ENCODE measurements at places on chromosomes 3 and 15. TPM values are rescaled to one million over a fixed set of nuclear protein-coding genes. Genes with fewer than 3 reads are reported as not detected.

DNA sequence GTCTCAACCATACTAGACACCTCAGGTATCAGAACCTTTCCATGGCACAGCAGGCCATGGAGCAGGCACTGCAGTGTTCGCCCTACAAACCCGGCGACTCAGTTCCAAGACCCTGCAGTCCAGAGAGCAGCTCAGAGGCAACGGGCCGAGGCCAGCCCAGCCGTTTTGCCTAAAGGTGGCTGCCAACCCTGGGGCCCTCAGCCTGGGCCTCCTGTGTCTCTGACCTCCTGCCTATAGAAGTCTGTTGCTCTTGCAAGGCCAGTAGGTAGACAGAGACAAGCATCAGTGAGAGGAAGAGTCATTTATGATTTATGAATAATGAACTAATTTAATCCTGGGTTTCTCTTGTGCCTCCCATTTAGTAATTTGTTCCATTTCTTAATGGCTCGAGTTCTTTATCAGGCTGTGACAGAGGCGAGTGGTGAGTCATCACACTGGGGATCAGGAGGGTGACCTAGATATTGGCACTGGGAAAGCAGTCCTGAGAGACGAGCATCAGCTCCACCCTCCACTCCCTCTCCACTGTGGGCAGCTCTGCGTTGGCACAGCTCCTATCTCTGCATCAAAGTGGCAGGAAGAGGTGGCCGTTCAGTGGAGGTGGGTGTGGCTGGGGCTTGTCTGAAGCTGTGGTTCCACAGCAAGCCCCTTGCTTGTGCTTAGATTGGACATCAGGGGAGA, 79.8 kb downstream of the ABHD5 start:
- DNase-seq: no peak

DNA sequence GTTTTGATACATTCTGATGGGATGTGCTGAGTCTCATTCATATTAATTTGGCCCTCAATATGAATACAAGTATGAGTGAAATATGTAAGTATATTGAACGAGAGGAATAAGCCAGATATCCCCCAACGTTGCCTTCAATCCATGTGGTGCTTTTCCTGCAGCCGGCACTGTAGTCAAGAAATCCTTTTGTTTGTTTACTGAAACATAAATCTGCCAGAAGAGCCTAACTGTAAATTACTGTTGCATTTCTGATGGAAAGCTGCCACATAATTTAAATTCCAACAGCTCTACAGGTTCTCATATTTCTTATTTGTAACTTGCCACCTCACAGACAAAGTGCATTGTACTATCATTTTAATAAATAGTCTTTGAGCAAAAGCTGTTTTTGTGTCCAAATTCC, 314.0 kb downstream of the KBTBD8 start:
- no peak for DNase-seq

Gene CDHR4
- total RNA-seq: not detected

- no peak for DNase-seq
These were observed 17.6 kb upstream of the UBA7 start for GRCh38 chr3:49831341-49831740.

Gene GOLGA6B
- not detected for total RNA-seq

DNA sequence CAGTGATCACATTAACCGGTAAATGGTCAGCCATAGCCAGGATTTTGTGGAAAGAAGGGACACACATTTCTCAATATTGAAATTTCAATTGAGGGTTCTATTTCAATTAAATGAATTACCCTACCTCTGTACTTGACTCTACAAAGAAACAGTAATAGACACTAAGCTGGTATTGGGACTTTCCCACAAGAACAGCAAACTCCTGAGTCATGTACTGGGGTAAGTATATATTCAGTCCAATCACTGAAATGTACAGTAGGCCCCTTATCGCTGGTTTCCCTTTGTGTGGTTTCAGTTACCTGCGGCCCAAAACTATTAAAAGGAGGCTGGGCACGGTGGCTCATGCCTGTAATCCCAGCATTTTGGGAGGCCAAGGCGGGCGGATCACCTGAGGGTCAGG, 17.6 kb downstream of the ASB14 start:
- no peak for DNase-seq

Gene LHFPL4
- not detected for total RNA-seq

- DNase-seq: no peak
These were observed 2.4 kb downstream of the SIAH2 start for GRCh38 chr3:150760431-150761200.

Gene GNAT1
- total RNA-seq: not detected

DNA sequence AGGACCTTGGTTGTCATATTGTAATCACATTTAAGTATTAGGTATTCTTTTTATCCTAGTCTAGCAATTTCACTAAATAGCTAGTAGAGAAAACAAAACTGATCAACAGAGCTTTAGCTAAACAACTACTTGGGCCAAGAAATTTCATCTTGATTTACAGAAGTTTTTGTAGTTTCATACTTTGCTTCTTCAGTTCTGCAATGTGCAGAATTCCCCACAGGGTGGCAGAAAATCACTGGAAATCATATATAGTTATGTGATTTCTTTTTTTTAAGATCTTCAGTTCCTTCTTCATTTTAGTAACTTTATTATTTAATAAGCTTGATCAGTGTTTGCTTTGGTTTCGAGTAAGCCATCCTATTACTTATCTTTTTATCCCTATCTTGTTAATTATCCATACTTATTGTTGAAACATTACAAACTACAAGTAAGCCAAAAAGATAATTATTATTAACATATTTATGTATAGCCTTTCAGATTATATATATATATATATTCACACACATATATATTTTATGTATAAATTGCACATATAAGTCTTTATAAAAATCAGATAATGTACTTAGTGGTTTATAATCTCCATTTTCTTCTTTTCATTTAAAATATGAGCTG, 2.2 kb upstream of the BNIP2 start:
- DNase-seq: no peak

DNA sequence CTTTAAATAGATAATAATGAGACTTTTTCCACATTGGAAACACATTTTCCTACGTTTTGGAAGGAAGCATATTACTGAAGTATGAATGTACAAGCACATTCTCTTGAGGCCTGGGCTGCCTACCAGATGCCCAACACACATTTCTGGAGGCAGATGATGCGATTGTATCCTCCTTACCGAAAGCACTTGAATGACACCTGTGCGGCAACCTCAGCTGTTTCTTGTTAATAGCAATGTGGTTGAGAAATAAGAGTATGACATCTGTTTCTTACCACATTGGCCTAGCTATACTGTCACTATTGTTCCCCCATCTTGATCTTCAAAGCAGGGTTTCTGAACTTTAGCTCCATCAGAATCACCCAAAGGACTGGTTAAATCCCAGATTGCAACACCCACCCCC, 84.8 kb downstream of the ARPP21 start:
- DNase-seq: no peak

DNA sequence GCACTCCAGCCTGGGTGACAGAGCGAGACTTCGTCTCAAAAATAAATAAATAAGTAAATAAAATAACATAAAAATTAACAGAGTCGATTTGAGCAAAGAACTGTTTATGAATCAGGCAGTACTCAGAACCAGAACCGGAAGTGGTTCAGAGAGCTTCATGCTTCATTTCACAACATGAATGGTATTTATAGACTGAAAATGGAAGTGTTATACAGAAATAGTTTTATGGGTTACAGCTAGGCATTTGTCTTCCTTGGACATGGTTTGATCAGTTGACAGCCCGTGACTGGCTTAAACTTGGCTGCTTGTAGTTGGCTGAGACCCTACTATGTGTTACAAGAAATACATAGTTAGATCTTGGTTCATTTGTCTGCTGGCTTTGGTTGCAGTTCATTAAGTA, 216.0 kb upstream of the MCTP2 start:
- DNase-seq: no peak

DNA sequence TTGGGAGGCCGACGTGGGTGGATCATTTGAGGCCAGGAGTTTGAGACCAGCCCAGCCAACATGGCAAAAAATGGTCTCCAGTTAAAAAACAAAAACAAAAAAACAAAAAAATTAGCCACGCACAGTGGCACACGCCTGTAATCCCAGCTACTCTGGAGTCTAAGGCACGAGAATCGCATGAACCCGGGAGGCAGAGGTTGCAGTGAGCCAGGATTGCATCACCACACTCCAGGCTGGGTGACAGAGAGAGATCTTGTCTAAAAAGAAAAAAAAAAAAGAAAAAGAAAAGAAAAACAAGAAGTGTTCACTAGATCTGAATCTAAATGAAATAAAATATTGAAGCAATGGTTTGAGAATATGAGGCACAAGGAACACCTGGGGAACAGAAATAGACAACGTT, 36.7 kb downstream of the SLC9A9 start:
- no peak for DNase-seq

- no peak for DNase-seq
These were observed 107.2 kb upstream of the RASGRP1 start for GRCh38 chr15:38671675-38672254.

DNA sequence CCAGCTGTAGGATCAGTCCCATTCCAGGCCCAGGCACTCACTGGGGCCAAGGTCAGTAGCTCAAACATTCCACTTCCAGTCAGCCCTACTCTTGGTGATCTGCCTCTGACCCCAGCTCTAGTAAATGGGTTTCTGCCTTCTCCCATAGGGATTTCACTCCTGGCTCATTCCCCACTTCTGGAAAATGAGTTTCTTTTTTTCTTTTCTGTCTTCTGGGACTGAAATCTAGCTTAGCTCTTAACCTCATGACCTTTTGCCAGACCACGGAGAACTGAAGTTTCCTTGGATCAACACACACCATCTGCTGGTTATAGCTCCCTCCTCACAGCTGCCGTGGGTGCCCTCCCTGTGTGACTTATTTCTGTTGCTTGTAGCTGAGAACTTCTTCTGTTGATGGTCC, 21.3 kb downstream of the MME start:
- no peak for DNase-seq

DNA sequence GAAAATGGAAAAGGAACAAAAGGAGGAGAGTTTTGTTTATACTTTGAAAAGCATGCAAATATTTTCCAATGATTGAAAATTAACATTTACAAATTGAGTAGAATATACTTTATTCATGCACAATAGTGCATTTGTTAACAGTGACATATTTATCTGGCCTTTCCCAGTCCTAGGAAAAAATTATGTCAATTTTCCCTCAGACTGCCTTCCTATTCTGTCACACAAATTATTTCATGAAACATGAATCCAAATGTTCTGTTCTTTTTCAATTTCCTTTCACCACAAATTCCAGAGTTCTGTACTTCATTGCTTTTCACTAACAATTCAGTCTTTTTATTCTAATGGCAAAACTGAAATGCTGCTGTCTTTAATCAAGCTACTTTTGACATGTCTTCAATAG, 945.1 kb downstream of the ROBO1 start:
- DNase-seq: no peak

DNA sequence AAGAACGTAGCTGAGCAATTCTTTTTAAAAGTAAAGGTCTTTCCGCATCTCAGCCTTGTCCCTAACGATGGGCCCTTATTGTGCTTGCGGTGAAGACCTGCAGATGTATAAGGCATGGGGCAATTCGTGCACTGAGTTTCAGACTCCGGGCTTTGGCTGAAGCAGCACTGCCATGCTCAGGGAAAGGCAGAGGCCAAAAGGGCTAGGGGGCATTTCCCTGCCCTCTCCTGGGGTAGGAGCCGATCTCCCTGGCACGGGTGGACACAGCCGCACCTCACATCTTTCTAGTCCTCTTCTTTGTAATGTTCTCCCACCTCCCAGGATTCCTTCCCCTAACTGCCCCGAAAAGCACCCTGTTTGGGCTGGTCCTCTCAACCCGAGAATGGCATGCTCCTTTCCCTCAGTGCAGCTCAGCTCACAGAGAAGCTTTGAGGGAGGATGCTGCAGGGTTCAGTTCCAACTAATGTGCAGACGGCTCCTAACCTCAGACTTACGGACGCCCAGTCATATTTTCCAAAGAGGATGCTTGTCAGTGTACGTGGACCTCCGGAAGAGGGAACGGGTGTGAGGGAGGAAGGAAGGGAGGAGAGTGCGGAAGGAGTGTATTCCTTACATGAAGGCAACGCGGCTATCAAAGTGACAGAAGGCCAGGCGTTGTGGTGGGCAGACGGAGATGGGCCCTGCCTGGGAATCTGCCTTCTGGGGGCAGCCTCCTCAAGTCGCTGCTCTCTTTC, 61.2 kb downstream of the SYNM start:
- DNase-seq: no peak

DNA sequence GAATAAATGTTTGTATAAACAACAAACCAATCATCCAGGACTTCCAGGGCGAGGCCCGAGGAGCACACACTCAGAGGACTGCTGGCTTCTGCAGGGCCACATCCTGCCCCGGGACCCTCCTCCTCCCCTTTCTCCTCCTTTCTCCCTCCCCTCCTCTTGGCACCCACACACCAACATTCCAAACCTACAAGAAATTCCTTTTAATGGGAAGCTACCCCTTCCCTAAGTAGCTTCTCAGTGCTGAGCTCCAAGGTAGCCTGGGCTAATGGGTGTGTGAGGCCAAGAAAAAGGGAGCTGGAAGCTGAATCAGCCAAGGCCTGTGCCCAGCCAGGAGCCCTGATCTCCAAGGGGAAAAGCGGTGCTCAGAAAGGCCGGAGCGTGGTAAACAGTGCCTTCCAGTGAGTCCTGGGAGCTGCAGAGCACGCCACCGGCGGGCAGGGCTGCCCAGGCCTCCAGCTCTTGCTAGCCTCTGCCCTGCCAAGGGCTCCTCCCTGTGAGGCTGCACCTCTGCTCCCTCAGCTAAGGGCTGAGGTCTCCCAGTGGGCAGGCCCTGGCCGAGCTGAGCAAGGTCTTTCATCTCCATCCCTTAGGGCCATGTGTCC, 3.9 kb downstream of the ITIH3 start:
- no peak for DNase-seq

Gene MME
- 138 TPM for total RNA-seq

Gene CPLX3
- not detected for total RNA-seq

Gene ANKRD34C
- total RNA-seq: not detected

GRCh38 chr3:53202331-53203015, 41.5 kb downstream of the PRKCD start:
- no peak for DNase-seq

DNA sequence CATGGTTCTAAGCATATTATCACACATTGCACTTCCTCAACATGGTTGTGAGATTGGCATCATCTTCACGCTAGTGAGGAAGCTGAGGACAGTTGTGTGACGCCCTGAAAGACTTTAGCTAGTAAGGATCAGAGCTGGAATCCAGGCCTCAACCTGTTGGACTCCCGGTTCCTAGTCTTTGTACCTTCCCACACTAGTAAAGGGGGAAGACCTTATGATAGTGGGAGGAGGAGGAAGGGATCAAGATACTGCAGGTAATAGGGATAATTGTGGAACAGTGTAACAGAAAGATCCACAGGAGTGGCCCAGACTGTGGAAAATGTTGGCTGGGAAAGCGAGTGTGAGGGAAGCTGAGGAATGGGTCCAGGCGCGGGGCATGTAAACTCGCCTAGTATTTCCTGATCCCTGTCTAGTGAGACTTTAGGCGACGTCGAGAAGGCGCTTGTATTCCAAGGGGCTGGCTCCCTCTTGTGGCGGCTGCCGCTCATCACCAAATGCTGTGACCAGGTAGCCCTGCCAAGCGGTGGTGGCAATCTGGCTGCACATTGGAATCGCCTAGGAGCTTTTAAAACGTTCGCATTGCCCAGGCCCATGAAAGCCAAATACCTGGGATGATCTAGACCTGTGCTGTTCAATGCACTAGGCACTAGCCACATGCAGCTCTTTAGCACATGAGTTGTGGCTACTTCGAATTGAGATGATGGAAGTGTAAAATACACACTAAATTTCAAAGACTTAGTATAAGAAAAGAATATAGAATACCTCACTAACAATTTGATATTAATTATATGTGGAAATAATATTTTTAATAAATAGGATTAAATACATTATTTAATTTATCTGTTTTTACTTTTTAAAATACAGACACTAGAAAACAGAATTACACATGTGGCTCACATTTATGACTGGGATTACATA, 38.8 kb upstream of the CLDN18 start:
- no peak for DNase-seq

Gene MAGI1
- 74.8 TPM for total RNA-seq

Gene IQCF2
- not detected for total RNA-seq

- DNase-seq: no peak
These were observed 106.0 kb downstream of the MYH15 start for GRCh38 chr3:108404368-108404767.

Gene GOLGA6L9
- total RNA-seq: 0.84 TPM
